ENCODE measurements at places on chromosomes 3 and 15. TPM values are rescaled to one million over a fixed set of nuclear protein-coding genes. Genes with fewer than 3 reads are reported as not detected.

The UBL7 gene
- total RNA-seq, result 70.5 TPM

- no peak for DNase-seq
Observed at GRCh38 chr3:126136428-126137220, 43.8 kb downstream of the ALDH1L1 start.

The WNT7A gene
- not detected for total RNA-seq

DNA sequence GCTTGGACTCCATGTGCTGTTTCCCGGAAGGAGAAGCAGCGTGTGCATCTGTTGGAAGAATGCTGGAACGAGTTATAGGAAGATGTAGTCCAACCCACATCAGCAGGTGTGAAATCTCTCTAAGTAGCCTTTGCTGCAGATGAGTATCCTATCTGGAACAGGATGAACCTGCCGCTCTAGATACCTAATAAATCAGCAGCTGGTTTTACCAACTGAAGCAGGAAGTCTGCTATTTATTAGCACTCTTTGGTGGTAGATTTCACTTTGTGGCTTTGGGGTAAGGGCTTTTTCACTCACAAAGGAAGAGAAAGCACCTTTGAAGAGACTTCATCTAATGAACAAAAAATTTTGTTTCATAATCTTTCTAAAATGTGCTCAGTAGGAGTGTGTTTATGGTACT lies 66.4 kb downstream of the DCUN1D1 start:
- no peak for DNase-seq

The CCR8 gene
- total RNA-seq, result not detected

DNA sequence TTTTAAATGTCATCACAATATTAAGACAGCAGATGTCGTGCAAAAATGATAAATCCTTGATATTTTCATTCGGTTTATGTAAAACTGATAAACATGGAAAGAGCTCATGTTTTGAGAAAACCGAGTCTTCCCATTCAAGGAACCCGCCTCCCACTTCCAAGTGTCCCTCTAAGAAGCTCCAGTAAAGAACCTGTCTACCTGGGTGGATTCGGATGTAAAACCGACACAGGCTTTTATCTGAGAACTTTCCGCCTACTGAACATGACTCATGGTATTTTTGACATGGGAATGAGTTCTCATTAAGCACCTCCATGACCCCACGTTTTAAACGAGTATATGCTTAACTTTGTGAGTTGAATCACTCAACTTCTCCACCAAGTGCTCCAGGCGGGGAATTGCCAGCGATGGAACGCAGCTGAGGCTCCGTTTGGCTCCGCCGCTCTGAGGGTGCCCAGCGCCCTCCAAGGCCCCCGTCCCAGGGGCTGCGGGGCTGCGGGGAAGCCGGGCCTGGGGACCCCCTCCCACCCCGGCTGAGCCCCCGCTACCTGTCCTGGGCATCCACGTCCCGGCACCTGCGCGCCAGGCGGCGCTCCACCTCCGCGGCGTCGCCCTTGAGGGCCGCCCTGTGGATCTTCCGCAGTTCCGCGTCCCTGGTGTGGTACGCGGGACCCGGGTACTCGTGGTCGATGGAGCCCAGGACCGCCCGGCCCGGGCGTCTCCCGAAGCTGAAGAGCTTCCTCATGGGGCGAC lies 119.9 kb downstream of the LMLN start:
- no peak for DNase-seq

The NGLY1 gene
- total RNA-seq, result 26.9 TPM

Data from thoracic aorta (tissue), 2 donors.